ENCODE measurements at places on chromosomes 2 and 18.

DNA sequence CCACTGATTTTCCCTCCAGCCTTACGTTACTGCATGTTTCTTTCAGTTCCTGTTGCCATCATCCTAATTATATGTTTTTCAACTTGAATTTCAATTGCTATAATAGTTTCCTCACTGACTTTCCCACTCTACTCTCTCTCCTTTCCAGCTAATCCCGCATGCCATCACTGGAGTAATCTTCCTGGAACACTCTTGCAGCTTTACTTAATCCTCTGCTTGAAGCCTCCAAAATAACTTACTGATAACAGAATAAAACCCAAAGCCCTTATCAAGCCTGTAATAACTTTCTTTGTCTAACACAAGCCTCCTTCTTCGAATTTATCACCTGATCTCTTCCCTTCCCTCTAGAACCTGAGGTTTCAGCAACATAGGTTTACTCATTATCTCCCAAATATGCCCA lies 237.3 kb downstream of the LTBP1 start:
- DNase-seq, result no peak

DNA sequence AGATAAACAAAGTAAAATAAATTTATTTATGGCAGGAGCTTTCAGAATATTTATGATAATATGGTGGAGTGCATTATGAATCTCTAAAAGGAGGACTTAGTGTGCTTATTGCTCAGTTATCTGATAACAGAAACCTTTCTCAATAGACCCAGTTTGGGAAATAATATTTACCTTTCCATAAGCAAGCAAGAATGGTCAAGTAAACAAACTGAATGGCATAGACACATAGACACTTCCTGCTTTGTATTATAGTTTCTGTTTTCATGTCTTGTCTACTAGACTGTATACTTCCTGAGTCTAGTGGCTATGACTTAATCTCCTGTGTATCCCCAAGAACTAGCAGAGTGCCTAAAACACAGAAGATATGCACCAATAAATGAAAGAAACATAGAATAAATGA lies 87.8 kb downstream of the UPP2 start:
- DNase-seq, result no peak

DNA sequence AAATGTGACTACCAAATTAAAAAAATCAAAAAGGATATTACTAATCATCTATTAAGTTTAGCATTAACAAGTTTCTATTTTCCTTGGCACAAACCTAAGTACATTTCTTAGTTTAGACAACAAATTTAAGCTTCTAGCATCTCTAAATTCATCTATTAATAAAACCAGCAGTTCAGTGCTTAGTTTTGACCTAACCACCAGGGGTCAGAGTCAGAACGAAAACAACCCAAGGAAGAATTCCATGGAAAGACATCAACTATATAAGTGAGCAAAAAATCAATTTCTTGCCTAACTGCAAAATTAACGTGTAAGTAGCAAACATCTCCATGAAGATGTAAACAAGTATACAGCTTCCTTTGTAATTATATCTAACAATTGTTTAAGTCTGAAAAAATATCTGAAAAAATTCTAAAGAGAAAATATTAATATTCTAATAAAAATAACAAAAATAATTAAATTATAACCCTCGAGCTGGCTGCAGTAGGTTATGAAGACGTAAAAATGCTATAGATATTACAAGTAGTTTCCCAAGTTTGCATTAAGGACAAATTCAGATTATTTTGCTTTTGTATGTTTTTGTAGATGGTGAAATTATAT lies 83.7 kb downstream of the CERKL start:
- no peak for DNase-seq

DNA sequence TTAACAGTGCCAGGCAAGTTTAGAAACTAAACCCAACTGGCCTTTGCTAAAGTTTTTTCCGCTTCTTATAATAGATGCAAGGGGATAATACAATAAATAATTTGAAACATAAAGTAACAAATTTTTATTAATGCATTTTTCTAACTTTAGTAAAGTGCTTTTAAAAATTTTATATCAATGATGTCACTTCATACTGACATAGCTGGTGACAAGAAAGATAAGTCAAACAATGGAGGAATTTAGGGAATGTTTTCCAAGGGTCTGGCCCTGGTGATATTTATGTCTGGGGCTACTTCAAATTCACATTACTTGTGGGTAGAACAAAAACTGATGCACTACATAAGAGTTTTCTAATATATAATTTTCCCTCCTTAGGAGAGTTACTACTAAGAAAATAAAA lies 61.2 kb upstream of the CBLN2 start:
- DNase-seq, result no peak

GRCh38 chr2:224222974-224223373 lies 178.9 kb downstream of the FAM124B start:
- no peak for DNase-seq

GRCh38 chr18:54531402-54532065 lies 59.5 kb upstream of the DYNAP start:
- DNase-seq, result no peak

DNA sequence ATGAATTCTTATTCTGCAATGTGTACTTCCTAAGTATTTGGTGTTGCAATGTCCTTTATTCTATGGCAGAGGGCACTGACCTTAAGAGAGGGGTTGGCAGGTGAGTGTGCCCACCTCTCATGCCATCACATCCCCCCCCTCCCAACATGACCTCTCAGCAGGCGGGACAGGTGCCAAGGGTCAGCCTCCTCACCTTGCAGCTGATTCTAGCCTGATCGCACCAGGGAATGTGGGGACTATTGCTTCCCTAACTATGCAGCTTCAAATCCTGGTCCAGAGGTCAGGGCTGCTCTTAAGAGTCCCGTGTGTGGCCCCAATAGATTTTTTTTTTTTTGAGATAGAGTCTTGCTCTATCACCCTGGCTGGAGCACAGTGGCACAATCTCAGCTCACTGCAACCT lies 9.5 kb downstream of the HJURP start:
- no peak for DNase-seq

DNA sequence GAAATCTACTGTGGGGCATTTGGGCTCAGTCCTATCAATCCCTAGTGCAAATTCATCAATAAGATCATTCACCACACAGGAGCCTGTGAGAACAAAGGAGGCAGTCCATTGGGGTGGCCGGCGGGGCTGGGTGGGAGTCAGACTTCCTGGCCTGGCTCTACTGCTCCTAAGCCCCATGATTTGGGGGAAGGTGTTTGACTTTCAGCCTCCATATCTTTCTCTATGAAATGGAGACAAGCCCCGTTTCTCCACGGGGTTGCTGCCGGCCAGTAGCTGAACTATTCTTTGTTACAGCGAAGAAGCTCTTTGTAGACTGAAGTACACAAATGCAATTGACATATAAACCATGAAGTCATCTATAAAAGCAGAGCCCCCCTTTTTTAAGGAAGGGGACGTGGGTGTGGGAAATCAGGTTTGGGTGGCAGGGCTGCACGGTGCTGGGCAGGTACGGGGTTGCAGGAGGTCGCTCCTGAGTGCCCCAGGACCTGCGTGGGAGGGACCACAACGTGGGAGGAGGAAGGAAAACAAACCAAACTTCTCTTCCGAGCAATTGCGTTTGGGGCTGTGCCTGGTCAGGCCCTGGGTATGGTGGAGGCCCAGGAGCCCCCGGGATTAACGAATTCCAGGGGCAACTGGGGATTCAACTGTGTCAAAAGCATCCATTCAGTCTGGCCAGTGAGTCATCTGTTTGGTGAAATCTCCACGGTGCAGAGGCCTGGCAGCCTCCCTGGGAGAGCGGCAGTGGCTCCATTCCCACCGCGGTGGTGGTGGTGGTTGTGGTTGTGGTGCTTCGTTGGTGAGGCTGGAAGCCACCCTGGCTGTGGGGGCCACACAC lies 18.2 kb downstream of the FBLN7 start:
- no peak for DNase-seq

DNA sequence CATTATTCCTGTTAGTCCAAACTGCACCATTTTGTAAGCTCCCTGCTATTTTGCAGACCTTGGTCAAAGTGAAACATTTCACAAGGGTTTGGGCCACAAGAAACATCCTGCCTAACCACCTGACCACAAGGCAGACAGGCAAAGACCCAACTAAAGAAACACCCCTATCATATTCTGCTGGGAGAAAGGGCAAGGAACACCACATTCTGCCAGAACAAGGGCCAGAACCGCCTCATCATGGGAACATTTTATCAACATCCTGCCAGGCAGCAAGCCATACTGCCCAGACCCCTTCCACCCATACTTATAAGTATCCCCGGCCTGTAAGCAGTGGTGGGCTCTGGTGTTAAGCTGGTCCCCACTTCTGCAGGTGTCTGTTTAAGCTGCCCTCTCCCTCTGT lies 12.0 kb upstream of the RAB31 start:
- no peak for DNase-seq

- DNase-seq, result no peak
Measured at GRCh38 chr2:161729-162128, 102.1 kb downstream of the SH3YL1 start.

DNA sequence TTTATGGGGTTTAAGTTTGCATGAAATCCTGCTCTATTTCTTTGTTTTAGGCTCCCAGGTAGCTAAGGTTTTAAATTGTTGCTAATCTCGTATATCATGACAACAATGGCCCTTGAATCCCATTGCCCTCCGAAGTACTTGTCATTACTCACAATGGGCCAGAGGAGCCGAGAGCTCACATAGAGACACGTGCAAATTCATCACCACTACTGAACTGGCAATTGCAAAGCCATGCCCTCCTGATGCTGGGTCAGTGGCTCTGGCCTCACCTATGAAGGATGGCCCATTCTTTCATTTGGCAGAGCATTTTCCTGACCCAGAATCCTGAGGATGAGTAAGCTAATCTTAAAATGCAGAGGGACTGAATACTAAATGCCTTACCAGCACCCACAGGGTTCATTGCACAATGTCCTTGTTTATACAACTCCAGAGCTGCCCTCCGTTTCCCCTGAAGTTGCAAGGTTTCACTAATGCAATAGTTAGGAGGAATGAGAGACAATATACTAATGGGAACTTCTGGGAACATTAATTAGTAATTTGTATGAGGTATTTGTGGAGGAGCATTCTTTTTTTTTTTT lies 71.6 kb upstream of the GAREM1 start:
- no peak for DNase-seq

- no peak for DNase-seq
Measured at GRCh38 chr18:11986061-11986460, 4.8 kb downstream of the IMPA2 start.

DNA sequence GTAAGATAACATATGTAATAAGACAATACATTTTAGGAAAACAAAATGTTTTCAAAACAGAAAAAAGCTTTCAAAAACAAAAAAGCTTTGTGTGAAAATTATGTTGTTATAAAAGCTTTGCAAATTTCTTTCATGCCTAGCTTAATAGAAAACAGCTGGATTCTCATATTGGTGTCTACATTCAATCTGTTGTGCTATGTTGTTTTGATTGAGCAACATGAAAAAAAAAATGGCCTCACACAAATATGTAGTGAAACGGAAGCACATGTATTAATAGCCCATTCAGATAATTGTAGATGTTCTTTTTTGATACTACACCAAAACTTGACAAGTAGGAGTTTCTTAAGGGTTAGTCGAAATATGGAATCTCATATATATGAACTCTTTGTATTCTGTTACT lies 197.5 kb downstream of the ZEB2 start:
- no peak for DNase-seq

- DNase-seq, result no peak
Measured at GRCh38 chr18:26286008-26286407, 59.8 kb downstream of the TAF4B start.

DNA sequence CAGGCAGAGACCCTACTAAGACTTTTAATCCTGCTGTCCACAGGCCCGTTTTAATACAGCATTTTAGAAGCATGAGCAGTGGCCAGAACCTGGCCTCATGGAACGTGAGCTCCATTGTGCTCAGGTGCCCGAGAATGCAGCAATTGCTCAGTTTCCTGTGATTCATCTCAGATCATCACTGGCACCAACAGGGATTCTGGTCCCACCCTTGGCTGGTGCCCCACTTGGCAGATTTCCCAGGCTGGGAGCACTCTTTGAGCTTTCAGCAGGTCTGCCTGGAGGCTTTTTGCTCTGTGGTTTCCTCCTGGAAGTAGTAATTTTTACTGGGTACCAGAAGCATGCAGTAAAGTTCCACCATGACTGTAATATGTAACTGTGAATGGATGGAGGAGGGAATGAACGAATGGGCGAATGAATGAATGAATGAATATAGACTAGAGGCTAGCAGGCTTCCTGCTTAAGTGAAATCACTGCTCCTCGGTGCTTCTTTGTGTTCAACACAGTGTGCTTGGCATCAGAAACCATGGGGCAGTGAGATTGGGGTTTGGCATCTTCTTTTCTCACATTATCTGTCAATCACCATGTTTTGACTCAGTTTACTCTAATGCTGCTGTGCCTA lies 312.9 kb downstream of the PRKCE start:
- no peak for DNase-seq

DNA sequence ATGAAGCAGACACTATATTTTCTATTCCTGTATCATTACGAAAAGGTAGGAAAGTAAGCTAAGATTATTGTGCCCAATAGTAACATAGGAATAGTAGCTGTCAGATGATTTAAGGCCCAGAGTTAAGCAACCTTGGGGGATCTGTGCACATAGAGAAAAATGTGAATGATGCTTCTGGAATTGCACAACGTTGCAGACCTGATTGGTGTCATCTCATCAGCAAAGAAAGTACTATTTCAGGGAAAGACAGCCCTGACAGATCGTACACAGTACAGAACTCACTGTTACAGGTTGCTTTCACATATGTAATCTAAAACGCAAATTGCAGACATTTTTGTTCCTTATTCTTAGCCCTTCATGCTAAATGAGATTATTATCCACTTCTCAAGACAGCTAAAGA lies 535.9 kb downstream of the TRIB2 start:
- DNase-seq, result no peak

DNA sequence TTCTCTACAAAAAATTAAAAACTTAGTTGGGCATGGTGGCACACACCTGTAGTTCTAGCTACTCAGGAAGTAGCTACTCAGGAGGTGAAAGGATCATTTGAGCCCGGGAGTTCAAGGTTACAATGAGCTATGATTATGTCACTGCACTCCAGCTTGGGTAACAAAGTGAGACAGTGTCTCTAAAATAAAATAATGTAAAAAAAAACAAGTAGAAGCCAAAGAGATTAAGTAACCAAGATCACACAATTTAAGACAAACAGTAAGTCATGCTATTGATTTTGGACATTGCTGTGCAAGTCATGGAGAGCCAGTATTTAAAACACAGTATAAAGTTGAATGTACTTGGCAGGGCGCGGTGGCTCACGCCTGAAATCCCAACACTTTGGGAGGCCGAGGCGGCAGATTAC lies 20.5 kb downstream of the ITSN2 start:
- DNase-seq, result no peak

DNA sequence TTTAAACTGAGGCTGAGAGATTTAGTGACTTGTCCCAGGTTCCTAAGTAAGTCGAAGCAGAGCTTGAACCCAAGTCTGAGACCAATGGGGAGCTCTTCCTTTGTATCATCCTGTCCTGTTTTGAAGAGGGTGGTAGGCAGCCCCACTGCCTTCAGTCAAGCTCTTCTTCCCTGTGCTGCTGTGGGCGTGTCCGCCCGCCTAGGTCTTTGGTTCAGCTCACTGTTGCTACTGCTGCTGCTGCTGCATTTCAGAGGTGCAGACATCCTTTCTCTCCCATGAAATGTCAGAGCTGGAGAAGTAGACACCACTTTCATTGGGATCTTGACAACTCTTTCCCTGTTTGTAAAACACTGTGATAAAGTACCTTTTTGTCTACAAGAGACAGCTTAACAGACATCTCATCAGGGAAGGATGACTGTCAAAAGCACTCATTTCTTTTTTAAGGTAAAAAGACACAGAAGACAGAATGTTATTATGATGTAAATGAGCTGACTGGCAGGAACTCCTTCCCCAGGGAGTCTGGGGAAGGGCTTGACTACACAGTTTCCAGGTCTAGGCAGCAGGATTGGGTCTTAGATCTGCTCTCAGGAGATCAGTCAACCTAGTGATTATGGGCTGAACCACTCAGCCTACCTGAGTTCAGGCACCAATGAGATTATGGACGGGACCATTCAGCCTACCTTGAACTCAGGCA lies 91.7 kb upstream of the TRIB2 start:
- DNase-seq, result no peak
